Central memory CD8-positive, alpha-beta T cell (primary cell): ENCODE measurements at places on chromosomes 3 and 15.

- no peak for DNase-seq
- no peaks in the 10 kb centered on the region for H3K4me1 ChIP-seq
- H3K27ac ChIP-seq: no peak overlapping the region
- H3K27me3 ChIP-seq: peaks cover 29% of the 10 kb centered on the region
These were observed 145.9 kb downstream of the RORA start for GRCh38 chr15:61083081-61083787.

GRCh38 chr3:96012939-96013338 lies 801.5 kb upstream of the EPHA6 start:
- no peaks in the 10 kb centered on the region for H3K27me3 ChIP-seq
- H3K4me3 ChIP-seq: no peak overlapping the region
- H3K36me3 ChIP-seq: no peaks in the 10 kb centered on the region
- no peak overlapping the region for H3K27ac ChIP-seq

GRCh38 chr3:9074079-9074478 lies 110.8 kb upstream of the RAD18 start:
- peaks cover 7% of the 10 kb centered on the region for H3K27me3 ChIP-seq
- no peak overlapping the region for H3K4me3 ChIP-seq
- no peak for DNase-seq
- no peak overlapping the region for H3K27ac ChIP-seq

DNA sequence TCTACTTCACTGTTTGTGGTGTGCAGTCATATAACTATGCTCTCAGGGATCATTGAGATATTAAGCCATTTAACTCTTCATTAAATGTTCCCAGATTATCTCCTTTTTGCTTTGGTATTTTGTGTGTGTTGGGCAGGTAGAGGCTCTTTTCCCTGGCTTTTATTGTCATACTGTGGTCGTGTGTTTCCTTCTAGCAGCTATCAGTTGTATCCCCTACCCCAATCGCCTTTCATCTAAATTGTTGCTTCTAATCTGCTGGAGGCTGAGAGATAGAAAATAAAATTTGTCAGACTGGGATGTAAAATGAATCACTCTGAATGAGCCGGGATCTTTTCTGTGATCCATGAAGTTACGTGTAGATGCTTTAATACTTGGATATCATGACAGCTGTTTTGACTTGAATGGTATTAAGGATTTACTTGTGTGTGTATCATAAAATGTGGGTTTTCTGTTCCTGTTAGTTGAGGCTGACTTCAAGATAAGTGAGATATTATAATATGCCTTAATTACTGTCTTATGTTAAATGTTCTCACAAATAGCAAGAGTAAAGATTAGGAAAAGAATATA lies 9.2 kb downstream of the NFKBIZ start:
- H3K27me3 ChIP-seq: no peaks in the 10 kb centered on the region
- H3K27ac ChIP-seq: no peak overlapping the region
- peaks cover 28% of the 10 kb centered on the region for H3K4me1 ChIP-seq
- no peak for DNase-seq
- H3K4me3 ChIP-seq: no peak overlapping the region

DNA sequence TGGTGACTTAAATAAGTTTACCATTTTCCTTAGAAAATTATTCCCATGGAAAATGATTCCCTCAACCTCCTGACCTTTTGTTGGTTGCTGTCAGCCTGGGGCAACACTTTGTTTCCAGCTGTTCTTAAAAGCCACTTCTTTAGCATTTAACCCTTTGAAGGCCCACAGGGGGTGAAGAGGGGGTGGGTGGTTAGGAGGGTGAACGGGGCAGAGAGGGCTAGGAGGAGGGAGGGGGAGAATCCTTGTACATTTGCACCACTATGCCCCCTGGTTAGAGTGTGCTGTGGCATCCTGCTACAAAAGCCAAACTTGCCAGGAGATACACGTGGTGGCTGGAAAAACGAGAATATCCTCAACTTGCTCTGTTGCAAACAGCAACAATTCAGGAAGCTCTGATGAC lies 273.2 kb upstream of the RGMA start:
- peaks cover 30% of the 10 kb centered on the region for H3K27me3 ChIP-seq
- no peak overlapping the region for H3K4me3 ChIP-seq
- DNase-seq: no peak
- no peak overlapping the region for H3K27ac ChIP-seq
- H3K4me1 ChIP-seq: no peaks in the 10 kb centered on the region
- H3K36me3 ChIP-seq: peaks cover 2% of the 10 kb centered on the region

GRCh38 chr15:69929905-69930630 lies 167.6 kb downstream of the TLE3 start:
- DNase-seq: no peak
- H3K4me3 ChIP-seq: no peak overlapping the region
- H3K4me1 ChIP-seq: no peaks in the 10 kb centered on the region
- H3K36me3 ChIP-seq: peaks cover 2% of the 10 kb centered on the region

DNA sequence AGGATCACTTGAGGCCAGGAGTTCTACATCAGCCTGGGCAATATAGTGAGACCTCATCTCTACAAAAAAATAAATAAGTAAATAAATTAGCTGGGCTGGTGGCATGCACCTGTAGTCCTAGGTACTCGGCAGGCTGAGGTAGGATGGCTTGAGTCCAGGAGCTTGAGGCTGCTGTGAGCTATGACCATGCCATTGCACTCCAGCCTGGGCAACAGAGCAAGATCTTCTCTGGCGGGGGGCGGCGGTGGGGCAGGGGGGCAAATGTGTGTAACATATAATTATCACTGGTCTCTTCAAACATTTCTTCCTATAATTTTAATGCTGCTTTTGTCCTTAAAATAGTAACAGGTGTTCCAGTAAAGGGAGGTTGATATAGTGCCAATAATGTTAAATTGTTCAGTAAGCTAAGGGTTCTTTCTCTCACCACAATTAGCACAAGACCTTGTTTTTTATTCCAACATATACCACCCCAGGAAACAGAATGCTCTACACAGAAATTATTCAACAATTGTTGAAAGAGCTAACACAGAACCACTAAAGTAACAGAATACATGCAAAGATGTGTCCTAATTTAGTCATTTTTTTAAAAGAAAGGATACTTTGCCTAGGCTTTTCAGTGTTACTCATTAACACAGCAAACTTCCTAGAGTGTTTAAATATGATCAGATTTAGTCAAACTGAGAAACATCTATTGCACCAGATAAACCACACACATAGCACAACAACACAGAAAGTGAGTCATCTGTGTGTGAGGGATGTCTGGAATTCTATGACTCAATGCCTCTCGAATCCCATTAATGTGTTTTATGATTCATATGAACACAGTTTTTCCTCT lies 29.1 kb downstream of the ANKRD28 start:
- H3K4me3 ChIP-seq: no peak overlapping the region
- DNase-seq: no peak
- H3K27me3 ChIP-seq: no peaks in the 10 kb centered on the region
- no peak overlapping the region for H3K27ac ChIP-seq

DNA sequence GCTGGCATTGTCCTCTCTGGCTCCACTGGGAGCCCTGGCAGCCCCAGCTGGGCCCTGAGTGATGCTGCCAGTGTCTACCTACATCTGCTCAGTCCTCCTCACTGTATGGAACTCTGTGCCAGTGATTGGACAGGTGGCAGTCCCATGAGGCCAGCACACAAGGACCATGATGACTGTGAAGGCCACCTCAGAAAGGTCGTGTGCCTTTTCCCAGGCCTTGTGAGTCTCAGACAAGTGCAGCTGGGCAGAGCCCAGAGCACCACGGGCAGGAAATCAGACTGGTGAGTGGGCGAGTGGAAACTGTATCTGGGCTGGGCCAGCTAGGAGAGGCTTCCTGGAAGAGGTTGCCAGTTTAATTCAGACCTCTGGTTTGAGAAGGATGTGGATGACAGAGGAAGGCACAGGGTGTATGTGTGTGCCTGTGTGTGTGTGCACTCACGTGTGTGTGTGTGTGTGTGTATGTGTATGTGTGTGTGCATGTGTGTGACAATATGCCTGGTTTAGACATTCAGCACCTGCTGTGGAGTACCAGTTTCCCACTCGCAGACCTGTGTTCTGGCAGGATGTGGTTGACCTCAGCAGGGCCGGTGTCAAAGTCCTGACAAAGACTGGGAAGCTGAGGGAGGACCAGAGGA lies 7.0 kb downstream of the MAPKAPK3 start:
- peak overlapping the region; percentile 91 for H3K27ac ChIP-seq
- DNase-seq: no peak
- no peaks in the 10 kb centered on the region for H3K27me3 ChIP-seq
- peaks cover 74% of the 10 kb centered on the region for H3K4me1 ChIP-seq
- peak overlapping the region; percentile 60 for H3K4me3 ChIP-seq

DNA sequence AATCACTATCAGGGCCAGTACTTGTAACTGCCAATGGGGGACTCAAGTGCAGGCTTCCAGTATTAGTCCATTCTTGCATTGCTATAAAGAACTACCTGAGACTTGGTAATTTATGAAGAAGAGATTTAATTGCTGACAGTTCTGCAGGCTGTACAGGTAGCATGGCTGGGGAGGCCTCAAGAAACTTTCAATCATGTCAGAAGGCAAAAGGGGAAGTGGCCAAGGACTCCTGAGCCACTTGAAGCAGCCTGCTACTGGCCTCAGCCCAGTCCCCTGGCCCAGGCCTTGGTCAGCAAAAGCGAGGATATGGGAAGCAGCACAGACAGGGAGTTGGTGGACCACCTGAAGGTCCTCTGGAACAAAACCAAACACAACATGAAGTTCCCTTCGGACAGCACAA lies 29.2 kb upstream of the OR5K1 start:
- H3K4me1 ChIP-seq: no peaks in the 10 kb centered on the region
- no peak for DNase-seq
- no peak overlapping the region for H3K4me3 ChIP-seq
- H3K27ac ChIP-seq: no peak overlapping the region

- DNase-seq: no peak
- no peak overlapping the region for H3K27ac ChIP-seq
- peak overlapping the region; percentile 5 for H3K4me3 ChIP-seq
- H3K4me1 ChIP-seq: peaks cover 73% of the 10 kb centered on the region
- peaks cover 27% of the 10 kb centered on the region for H3K36me3 ChIP-seq
- H3K27me3 ChIP-seq: no peaks in the 10 kb centered on the region
These were observed 110.8 kb downstream of the LRIG1 start for GRCh38 chr3:66390013-66390412.

DNA sequence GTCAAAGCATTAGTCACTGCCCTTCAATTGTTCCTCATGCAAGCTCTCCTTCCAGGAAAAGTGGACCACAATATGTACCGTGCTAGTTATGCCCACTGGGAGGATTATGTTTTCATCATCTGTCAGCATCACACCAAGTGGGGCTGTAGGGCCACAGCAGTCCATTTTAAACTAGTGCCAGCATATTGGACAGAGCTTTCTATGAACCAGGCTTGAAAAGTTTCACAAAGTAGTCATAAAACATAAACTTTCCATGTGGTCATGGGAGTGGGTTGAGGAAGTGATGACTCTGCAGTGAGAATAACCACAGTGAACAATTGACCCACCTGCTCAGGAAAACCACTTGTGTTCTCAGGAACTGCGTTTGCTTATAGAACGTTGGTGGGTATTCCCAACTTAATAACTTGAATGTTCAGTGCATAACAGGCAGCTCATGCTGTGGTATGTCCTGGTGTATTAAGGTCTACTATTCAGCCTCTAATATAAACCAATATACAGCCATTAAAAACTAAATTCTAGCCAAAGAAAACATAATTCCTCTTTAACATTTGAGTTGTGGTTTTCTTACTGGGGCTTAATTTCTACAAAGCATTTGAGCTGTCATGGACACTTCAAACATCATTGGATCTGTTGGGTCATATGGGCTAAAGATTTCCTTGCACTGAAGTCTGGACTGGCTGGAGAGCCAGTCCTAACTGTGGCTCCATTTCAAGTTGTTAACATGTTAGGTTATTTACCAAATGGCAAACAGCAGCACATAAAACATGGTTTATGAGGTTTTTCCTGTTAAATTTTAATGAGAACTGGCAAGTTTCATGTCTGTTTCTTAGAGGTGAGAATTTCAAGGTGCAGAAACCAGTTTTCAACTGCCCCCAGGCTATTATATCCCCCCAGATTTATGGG lies 274.1 kb downstream of the OTOL1 start:
- no peaks in the 10 kb centered on the region for H3K27me3 ChIP-seq
- no peak overlapping the region for H3K27ac ChIP-seq
- DNase-seq: no peak
- no peak overlapping the region for H3K4me3 ChIP-seq
- no peaks in the 10 kb centered on the region for H3K36me3 ChIP-seq

DNA sequence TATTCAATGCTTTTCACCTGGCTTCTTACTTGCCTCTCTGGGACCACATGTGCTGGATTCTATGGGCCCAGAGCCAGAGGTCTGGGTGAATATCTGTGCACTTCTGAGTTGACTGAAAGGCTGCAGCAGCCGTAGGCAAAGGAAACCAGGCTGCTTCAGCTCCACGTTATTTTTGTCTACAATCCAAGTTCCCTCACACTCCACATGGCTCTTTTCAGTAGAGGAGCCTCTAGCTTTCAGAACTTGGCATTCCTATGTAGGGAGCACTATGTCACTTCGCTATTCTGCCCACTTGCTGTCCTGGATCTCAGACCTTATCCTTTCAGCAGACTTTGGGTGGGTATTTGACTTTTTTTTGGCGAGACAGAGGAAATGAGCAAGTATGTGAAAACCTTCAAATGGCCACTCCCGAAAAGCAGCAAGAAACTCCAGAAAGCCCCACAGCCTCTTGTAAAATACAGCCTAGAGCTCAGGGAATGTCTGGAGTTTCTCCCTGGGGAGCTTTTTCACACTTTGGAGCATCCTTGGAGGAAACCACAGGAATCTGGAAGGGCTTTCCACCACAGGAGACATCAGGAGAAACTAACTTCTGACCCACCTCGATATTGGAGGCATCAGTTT lies 80.9 kb downstream of the DUT start:
- no peak for DNase-seq
- H3K4me3 ChIP-seq: no peak overlapping the region
- no peaks in the 10 kb centered on the region for H3K36me3 ChIP-seq
- no peak overlapping the region for H3K27ac ChIP-seq
- H3K27me3 ChIP-seq: peaks cover 37% of the 10 kb centered on the region

GRCh38 chr3:48140936-48141603 lies 47.1 kb downstream of the CDC25A start:
- no peaks in the 10 kb centered on the region for H3K4me1 ChIP-seq
- H3K36me3 ChIP-seq: peaks cover 1% of the 10 kb centered on the region
- no peak for DNase-seq
- no peak overlapping the region for H3K27ac ChIP-seq
- H3K4me3 ChIP-seq: no peak overlapping the region

DNA sequence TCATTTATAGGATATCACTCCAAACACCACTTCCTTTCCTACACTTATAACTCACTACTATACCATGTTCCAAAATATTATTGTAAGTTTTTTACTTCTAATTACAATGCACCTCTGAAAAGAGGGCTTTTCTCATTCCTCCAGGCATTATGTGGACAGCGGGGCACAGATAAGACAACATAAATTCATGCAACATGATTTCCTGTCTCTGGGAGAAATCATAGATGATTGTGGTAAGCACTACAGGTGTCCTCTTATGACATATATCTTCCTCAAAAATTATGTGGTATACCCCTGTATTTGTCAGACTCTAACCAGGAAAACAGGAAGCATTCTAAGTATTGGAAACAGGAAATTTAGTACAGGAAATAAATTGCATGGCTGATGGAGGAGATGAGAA lies 45.7 kb upstream of the INO80 start:
- peaks cover 27% of the 10 kb centered on the region for H3K27me3 ChIP-seq
- DNase-seq: no peak
- no peaks in the 10 kb centered on the region for H3K36me3 ChIP-seq

- H3K36me3 ChIP-seq: peaks cover 4% of the 10 kb centered on the region
- no peak for DNase-seq
- H3K27me3 ChIP-seq: peaks cover 10% of the 10 kb centered on the region
- no peak overlapping the region for H3K27ac ChIP-seq
These were observed 25.6 kb upstream of the GPR171 start for GRCh38 chr3:151228666-151229040.

GRCh38 chr3:140870351-140870750 lies 71.3 kb upstream of the SLC25A36 start:
- no peak overlapping the region for H3K4me3 ChIP-seq
- DNase-seq: no peak
- no peak overlapping the region for H3K27ac ChIP-seq
- H3K27me3 ChIP-seq: peaks cover 58% of the 10 kb centered on the region
